ENCODE measurements at places on chromosomes 4 and X.

- no peak for DNase-seq
Measured at GRCh38 chrX:40248822-40249221, 151.1 kb upstream of the BCOR start.

- no peak for DNase-seq
Measured at GRCh38 chrX:74890676-74891430, 34.4 kb downstream of the NEXMIF start.

GRCh38 chr4:72352711-72353110 is 216.3 kb downstream of the ADAMTS3 start:
- no peak for DNase-seq

DNA sequence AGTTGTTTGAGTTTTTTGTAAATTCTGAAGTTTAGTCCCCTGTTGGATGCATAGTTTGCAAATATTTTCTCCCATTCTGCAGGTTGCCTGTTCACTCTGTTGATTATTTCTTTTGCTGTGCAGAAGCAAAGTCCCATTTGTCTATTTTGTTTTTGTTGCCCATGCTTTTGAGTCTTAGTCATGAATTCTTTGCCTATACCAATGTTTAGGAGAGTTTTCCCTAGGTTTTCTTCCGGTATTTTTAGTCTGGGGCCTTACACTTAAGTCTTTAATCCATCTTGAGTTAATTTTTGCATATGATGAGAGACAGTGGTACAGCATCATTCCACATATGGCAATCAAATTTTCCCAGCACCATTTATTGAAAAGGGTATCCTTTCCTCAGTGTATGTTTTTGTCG is 405.8 kb upstream of the RPS6KA3 start:
- no peak for DNase-seq

GRCh38 chr4:103429283-103429682 is 231.1 kb upstream of the CENPE start:
- DNase-seq = no peak

DNA sequence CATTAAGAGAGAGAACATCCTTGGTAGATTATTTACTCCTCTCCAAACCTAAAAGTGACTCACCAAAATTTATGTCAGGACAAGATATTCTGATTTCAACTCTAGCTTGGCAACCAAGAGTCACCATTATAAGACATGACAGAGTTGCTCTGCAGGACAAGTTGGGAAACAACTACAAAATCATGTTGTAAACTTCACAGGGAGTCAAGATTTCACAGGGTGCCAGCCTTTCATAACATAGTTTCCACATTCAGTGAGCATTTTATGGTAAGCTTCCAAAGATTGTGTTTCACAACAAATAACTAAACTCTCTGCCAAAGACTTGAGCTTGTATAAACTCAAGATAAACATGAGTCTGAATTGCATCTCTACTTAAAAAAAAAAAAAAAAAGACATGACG is 121.0 kb upstream of the DIAPH2 start:
- no peak for DNase-seq

- DNase-seq = no peak
Measured at GRCh38 chr4:166042510-166043055, 169.5 kb downstream of the TLL1 start.

- DNase-seq = no peak
Measured at GRCh38 chr4:175639346-175639745, 172.7 kb downstream of the GPM6A start.

DNA sequence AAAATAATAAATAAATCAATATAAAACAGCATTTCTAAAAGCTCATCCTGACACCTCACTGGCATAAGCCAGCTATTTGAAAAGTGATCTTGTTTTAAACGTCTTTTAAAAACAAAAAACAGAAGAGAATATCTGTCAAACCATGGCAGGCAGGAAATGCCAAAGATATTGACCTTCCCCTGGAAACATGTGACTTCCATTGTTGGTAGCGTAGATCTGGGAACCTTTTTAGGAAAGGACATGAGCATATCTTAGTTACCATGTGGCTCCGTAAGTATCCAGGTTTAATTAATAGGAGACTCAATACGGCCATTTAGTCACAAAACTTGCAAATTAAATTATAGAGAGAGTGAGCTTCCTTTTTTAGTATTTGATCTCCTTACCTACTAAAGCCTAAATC is 83.0 kb upstream of the KLHL4 start:
- no peak for DNase-seq

- DNase-seq = no peak
Measured at GRCh38 chr4:153704522-153704921, 20.4 kb downstream of the TLR2 start.

DNA sequence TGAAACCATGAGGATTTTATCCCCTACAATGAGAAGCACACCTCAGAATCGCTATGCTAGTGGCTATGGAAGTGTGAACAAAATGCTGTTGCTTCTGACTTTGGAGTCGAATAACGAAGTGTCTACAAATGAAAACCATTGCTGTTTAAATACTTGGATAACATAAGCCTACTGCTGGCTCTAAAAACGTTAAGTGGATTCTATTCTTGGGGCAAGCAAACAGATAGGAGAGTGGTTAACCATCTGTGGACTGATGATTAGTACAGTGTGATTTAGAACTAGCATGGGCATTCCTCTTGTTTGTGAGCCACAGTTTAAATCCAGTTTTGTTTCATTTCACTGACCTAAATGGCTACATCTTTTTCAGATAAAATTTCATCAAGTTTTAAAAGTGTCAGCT is 109.7 kb upstream of the PNPLA4 start:
- DNase-seq = no peak

- DNase-seq = no peak
Measured at GRCh38 chr4:110518889-110519490, 43.0 kb downstream of the ENPEP start.

GRCh38 chr4:111798840-111799239 is 346.4 kb upstream of the FAM241A start:
- no peak for DNase-seq

DNA sequence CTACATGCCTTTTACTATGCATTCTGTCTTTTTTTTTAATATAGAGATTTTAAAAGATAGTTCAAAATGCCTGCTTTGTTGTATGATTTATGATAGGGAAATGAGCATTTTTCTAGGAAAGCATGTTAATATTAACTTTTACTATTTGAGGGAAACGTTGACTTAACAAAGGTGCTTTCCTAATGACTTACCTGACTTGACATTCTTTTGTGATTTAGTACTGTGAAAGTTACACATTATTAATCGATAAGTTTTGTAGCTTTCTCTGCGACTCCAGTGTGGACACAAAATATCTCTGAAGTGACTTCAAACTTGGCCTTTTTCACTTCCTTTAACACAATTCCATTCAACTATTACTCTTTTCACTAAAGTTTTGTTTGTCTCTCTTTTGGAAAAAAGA is 184.3 kb downstream of the GC start:
- DNase-seq = no peak

DNA sequence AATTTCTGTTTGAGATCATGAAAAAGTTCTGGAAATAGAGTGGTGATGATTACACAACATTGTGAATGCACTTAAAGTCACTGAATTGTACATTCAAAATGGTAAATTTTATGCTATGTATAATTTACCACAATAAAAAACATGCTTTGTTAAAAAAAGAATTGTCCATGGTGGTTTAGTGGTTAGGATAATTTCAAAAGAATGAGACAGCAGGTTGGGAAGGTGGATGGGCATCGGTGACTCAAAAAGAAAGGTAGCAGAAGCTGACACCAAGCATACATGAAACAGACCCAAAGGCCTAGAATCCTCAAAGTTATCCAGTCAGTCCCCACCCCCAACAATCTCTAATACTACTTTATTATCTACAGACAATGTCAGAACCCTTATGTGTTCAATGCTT is 91.1 kb downstream of the MSN start:
- no peak for DNase-seq

DNA sequence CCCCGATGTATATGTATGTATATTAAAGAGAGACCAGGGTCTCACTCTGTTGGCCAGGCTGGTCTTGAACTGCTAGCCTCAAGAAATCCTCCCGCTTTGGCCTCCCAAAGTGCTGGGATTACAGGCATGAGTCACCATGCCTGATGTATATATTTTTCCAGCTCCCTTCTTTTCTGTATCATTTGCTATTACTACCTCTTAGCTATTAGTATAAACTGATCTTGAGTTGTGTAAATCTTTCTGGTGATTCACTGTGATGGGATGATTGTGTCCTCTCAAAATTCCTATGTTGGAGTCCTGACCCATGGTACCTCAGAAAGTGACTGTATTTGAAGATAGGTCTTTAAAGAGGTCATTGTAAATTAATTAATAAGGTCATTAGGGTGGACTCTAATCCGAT is 53.1 kb downstream of the HPRT1 start:
- DNase-seq = no peak

DNA sequence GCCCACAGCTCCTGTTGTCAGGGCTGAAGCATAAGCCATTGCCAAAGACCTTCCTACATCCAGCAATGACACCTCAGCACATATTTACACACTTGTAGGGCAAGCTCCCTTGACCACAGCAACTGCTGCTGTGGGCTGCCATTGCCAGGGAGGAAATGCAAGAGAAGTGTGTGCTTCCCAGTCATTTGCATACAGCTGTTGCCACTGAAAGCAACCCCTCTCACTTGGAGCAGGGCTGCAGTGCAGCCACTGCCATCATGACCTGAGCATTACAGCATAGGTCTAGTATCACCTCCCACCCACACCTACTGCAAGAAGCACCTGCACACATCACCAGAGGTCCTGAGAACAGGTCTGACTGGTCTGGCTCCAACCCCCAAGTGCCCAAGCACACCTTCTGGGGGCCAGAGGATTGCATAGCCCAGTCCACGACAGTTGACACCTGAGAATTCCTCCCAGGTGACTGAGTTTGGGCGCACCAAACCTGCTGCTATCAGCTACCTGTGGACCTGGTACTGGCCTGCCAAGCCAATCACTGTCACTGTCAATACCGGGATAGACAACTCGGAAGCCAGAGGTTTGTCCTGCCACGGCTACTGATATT is 636.5 kb upstream of the SLIT2 start:
- DNase-seq = no peak

DNA sequence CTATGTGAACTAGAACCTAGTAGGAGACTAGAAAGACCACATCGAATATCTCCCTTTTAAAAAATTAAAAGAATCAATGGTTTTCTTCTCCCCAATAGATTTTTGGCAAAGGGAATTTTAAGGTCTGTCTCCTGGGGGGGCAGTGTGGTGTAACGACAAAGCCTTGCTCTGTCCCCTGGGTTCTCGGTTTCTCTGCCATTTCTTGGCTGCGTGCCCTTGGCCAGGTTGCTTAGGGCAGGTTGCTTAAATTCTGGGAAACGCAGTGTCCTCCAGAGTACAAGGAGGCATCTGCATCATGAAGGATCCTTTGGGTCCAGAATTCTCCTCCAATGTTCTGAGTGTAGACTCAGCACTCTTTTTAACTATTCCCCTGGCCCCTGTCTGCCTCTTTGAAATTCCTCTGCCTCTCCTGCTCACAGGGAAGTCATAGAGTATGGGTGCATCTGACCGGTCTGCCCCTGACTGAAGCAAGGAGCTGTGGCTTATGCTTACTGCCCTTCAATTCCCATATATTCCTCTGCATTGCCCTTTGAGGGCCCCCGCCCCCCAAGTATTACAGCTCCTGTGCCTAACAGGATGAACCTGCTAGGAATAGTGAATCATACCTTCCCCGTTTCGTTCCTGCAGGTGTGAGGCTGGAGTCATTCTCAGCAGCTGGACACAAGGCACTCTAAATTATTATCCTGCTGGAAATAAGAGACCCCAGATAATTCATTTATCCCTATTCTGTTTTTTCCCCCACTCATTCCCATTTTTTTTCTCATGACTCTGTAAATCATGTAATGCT is 2.2 kb downstream of the KIT start:
- DNase-seq = no peak

GRCh38 chr4:110132816-110133719 is 65.3 kb downstream of the ELOVL6 start:
- no peak for DNase-seq

DNA sequence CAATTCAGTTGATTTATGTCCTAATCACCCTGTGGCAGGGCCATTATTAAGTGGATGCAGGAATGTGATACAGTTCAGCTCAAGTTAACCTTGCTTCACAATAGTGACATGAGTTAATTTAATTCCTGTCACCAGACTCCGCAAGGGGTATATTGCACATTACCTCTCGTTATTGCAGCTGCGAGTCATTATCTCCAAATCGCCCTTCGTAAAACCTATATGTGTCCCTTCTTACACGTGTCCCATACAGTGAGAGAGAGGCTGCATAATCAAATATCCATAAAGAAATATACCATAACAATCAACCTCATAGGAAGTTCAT is 369.9 kb upstream of the ANXA10 start:
- no peak for DNase-seq

DNA sequence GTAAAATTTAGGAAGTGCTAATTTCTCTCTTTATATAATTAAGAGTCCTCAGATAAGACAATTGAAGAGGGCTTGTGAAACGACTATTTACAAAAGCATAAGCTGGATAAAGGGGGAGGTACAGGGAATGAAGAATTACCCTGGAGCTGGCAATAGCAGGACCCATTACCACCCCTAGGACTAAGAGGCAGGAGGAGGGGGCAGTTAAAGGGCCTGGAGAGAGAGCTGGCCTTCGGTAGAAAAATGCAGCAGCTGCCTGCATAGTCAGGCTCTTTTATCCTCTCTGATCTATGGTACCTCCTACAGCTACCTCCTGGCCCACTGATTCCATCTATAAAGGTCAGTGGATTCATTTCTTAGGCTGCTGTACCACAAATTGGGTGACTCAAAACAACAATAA is 57.7 kb upstream of the TRPC3 start:
- DNase-seq = no peak

All from 8988T (cell line).